H7 (cell line): ENCODE measurements at places on chromosomes 7 and 10. TPM values are rescaled to one million over a fixed set of nuclear protein-coding genes. Genes with fewer than 3 reads are reported as not detected.

The KCTD7 gene
- total RNA-seq = 11.6 and 20.5 TPM in 2 replicates

The TM9SF3 gene
- total RNA-seq = 33.6 and 42.2 TPM in 2 replicates

The CLDN15 gene
- 4.2 and 6.1 TPM in 2 replicates for total RNA-seq

The ALOX5 gene
- total RNA-seq = 0.10 and 1.1 TPM in 2 replicates

DNA sequence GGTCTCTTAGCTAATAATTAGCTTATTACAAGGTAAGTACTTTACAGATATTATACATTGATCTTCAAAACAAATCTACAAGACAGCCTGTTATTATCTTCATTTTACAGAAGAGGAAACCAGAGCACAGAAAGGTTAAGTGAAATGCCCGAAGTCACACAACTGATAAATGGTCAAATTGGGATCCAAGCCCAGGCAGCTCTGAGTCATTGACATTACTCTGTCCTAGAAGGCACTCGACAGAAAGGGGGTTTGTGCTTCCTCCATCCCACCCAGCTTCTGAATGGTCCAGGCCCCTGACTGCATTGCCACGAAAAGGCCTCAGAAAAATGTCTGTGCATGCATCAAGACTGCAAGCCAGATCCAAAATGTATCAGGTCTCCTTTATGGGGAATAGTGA lies 81.3 kb upstream of the ZNF438 start:
- no peak for DNase-seq

DNA sequence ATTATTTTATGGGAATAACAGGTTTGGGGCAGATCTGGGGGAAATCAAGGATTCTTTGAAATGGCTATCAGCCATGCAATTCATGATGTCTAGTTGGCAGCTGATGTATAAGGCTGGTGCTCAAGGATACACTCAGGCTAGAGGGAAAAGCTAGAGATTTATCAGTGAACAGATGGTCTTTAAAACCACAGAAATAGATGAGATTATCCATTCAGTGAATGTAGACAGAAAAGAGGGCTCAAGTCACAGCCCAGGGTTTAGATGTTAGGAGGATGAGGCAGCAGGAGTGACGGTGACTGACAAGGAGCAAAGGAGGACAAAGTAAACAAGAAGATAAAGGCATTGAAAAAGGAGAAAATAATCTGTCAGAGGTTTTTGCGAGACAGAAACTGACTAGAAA lies 238.7 kb downstream of the CDK14 start:
- DNase-seq = no peak

DNA sequence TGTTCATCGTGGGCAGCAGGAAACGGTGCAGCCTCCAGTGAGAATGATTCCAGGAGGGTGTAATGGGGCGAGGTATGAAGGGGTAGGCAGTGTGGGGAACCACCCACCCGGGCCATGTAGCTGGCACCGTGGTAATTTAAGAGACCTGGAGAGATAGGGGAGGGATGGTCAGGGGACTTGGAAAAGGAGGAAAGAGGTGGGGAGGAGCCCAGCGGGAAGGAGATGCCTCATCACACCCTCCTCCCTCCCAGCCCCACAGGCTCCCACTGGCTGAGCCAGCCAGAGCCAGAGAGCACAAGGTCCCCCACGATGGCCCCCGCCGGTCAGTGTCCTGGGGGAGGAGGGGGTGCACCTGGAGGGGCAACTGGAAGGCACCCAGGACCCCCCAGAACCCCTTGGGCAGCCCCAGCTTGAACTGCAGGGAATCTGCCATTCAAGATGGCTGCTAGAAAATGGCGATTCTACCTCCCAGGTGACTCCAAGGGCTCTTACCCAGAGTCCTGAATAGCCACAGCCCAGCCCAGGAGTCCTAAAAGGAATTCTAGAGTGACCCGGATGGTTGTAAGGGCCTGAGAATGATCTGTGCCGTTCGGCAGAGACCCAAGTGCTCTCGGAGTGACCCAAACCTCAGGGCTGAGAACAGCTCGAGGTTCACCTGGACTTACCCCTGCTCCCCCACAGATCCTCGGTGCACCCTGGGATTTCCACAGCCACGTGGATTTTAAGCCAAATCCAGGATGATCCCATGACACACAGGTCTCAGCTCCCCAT lies 28.8 kb downstream of the CALML3 start:
- no peak for DNase-seq

DNA sequence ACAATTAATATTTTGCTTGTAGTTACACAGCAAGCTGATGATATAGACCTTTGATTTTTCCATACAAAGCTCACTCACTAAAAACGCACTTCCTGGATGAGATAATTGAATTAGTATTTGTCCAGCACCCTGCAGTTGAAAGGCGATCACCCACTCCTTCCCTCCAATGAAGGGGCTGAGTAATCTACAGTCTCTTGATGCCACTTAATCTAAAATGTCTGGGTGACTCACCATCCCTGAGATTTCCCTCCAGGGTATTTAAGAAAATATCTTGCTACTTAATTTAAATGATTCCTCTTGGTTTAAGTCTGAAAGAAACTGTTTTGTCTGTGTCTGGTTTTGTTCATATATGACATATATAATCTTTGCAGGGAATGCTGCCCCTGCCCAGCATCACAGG lies 515.3 kb downstream of the GRID1 start:
- DNase-seq = no peak

- no peak for DNase-seq
These were observed at the start of gene IDI2 for GRCh38 chr10:1025683-1026082. IDI2 (minus strand) TSS chr10:1025859; CDS start chr10:1024723, 1,136 bp downstream.
